T follicular helper cell (primary cell): ENCODE measurements at places on chromosomes 16 and 17.

DNA sequence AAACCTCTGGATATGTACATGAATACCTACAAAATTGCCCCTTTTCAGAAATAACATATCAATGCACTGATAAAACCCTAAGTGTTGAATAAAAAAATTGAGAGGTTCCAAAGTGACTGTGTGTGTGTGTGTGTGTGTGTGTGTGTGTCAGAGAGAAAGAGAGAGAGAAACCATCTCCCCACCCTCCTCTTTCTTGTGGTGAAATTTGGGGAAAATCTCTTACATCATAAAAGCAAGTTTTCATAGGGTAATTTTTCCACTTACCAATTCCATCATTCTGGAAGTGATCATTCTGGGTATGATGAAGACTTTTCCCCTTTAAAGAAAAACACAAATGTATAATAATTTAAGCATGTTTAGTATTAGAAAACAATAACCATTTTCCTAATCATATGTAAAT, 79.3 kb downstream of the CACNG1 start:
- DNase-seq: no peak

DNA sequence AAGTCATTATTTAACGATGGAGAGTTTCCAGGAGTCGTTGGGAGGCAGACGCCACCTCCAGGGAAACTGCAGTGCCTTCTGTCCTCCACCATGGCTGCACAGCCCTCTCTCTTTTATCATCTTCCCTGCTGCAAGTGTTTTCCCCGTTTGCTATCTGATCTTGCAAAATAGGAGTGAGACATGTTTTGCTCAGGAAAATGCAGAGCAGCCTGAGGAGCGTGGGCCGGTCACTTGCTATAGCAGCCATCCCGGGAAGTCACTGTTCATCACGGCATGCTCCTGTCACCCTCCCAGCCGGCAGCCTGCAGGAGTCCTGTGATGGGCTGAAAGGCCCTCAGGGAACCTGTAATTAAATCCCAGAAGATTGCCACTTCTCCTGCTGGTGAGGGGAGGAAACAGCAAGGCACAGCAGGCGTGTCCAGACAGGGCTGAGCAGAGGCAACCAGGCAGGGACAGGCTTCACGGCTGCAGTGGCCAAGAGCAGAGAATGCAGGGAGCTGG, 143.1 kb downstream of the GSG1L start:
- no peak for DNase-seq

DNA sequence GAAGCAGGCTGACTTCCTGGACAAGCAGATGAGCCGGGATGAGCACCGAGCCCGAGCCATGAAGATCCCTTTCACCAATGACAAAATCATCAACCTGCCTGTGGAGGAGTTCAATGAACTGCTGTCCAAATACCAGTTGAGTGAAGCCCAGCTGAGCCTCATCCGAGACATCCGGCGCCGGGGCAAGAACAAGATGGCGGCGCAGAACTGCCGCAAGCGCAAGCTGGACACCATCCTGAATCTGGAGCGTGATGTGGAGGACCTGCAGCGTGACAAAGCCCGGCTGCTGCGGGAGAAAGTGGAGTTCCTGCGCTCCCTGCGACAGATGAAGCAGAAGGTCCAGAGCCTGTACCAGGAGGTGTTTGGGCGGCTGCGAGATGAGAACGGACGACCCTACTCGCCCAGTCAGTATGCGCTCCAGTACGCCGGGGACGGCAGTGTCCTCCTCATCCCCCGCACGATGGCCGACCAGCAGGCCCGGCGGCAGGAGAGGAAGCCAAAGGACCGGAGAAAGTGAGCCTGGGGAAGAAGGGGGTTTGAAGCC, 11.0 kb downstream of the NFE2L1 start:
- DNase-seq: no peak

- no peak for DNase-seq
These were observed 26.3 kb downstream of the NLRP1 start for GRCh38 chr17:5557990-5558389.

GRCh38 chr17:77480509-77481215, 339.9 kb downstream of the SEC14L1 start:
- no peak for DNase-seq

- no peak for DNase-seq
These were observed 67.5 kb downstream of the KLHDC4 start for GRCh38 chr16:87698241-87698640.

GRCh38 chr17:64309710-64310109, 46.6 kb upstream of the TEX2 start:
- no peak for DNase-seq
